ENCODE measurements at places on chromosomes 1 and 21.

DNA sequence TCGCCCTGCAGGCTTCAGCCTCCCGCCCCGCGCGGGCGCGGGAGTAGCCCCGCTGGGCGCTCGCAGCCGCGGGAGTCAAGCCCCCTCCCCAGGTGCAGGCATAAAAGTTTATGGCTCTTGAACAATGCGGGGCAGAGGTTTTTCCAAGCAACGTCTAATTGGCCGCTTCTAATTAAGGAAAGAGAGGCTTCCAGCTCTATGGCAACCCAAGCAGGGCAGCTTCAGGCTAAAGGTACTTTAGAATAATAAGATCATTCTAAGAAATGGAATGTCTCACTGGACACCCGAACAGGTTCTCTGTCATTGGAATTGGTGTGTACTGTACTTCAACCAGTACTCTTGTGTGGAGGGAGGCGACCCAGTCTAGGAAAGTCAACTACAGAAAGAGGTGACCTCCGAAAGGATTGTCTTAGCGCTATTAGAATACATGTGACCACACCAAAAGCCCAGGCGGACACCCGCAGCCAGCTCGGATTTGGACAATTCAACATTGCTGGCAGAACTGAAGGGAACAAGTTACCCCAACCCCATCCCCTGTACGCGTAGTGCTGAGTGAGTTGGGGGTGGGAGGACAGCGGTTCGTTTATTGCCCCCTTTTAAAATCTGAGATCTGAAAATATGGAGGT, 12.5 kb downstream of the NR5A2 start:
- no peak for DNase-seq

DNA sequence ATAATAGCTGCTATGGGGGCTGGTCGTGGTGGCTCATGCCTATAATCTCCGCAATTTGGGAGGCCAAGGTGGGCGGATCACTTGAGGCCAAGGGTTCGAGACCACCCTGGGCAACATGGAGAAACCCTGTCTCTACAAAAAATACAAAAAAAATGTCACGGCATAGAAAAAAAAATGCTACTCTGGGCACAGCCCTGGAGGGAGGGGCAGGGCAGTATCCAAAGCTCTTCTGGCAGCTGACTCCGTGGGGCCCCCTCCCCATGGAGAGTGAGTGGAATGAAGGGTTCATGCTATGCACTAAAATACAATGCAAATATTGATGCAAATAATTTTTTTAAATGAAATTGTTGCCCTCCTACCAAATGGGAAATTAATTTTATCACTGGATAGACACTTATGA, 78.7 kb downstream of the DESI2 start:
- no peak for DNase-seq

DNA sequence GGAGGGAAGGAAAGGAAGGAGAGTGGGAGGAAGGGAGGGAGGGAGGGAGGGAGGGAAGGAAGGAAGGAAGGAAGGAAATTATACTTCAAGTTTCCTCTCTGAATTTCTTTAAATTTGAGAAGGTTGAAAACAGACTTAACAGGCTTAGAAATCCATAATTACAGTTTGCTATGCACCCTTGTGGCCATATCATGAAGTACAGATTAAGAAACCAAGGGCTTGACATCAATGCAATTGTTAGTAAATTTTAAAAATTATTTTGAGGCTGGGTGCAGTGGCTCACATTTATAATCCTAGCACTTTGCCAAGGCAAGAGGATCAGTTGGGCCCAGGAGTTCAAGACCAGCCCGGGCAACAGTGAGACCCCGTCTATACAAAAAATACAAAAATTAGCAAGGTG, 14.4 kb downstream of the ANP32E start:
- no peak for DNase-seq

DNA sequence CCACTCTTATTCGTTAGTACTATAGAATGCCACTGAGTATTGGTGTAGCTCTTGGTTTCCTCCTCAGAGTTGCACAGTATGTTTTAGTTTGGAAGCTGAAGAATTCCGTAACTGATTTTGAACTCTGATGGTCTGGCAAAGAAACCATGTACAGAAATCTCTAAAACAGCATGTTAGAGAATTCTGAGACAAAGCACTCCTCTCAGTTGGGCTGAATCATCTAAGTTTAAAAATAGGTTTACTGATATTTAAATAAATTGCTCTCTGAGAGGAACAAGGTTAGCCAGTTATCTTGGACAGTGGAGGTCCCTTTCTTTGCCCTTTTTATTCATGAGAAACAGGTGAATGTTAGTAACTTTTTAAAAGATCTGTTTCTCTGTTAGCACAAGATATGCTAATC, 43.8 kb downstream of the NCF2 start:
- DNase-seq: no peak

GRCh38 chr1:96968983-96969382, 247.4 kb downstream of the PTBP2 start:
- no peak for DNase-seq

- DNase-seq: no peak
Measured at GRCh38 chr1:77970192-77970591, 8.7 kb downstream of the FUBP1 start.

- DNase-seq: no peak
Measured at GRCh38 chr1:99598738-99599411, 47.0 kb upstream of the PALMD start.

GRCh38 chr1:10340930-10341590, 57.8 kb upstream of the PGD start:
- no peak for DNase-seq

DNA sequence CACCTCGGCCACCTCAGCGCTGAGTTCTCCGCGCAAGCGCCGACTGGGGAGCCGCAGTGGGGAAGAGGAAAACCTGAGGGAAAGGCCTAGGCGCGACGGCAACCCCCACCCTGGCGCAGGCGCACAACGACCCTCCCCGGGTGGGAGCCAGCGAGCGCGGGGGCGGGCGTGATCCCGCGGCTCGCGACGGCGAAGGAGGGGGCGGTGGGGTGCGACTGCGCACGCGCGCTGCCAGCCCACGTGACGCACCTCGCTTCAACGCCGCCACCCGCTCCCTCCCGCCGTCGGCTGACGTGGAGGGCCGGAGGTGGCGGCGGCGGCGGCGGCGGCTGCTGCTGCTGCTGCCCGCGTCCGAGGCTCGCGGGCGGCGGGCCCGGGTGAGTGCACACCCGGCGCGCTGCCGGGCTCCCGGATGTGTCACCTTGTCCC, at the start of the genes PIGP and TTC3:
TSS of gene PIGP (minus strand) at position 84 of the 429 bp plus-strand sequence. CDS start 556 bp downstream, outside the sequence.
TSS of gene TTC3 (plus strand) at position 267 of the 429 bp plus-strand sequence. CDS start 14,004 bp downstream, outside the sequence.
- peak; percentile 96 for DNase-seq

GRCh38 chr1:201562257-201562656, 23.3 kb downstream of the NAV1 start:
- no peak for DNase-seq
